ENCODE measurements at places on chromosomes 4 and X.

DNA sequence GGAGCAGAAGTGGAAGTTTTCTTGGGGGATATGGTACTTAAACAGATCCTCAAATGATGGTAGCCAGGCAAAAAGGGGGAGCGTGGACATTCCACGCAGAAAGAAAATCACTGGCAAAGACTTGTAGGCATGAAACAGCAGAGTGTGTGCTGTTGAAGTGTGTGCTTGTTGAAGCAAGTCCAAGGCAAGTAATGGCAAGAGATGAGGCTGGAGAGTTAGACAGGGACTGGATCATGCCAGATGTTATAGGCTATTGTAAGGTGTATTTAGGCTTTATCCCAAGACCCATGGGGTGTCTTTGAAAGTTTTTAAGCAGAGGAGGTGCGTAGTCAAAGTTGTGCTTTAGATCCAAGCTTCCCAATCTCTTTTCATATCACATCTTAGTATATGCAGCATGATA is 124.5 kb downstream of the MBNL3 start:
- DNase-seq: no peak

GRCh38 chr4:3311095-3311372 is 18.2 kb downstream of the RGS12 start:
- DNase-seq: no peak

DNA sequence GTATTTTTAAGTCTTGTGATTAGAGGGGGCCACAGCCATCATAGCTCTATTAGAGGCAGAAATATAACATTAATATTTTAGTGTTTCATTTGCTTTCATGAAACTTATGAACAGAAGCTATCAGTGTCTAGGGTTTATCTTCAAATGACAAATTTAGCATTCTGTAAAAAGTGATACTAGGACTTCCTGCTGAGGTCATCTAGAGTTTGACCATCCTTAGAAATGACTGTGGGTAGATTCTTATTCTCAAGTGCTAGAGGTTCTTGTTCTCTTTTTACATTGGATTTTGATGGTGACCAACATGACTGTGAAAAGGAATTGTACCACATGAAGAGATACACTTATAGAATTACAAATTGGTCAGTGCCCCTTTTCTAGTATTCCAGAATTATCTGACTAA is 568.6 kb downstream of the RPA4 start:
- no peak for DNase-seq

- DNase-seq: no peak
Observed at GRCh38 chr4:172124656-172125308, 311.6 kb downstream of the GALNTL6 start.

DNA sequence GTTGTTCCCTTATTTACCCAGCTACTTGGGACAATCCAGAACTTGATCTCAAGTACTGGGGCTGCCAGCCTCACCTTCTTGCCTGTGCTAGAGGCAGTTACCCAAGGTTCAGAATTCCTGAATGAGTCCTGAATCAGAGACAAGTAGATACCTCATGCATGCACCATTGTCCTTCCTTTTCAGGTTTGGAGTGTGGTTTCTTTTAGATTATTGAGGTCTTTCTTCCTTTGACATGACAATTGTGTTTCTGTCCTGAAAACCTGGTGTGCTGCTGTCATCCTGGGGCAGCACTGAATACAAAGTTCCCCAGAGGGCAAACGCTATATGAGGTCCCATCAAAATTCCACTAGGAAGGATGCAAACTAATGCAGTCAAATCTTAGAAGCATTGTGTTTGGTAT is 3.5 kb downstream of the CXCL2 start:
- DNase-seq: no peak

DNA sequence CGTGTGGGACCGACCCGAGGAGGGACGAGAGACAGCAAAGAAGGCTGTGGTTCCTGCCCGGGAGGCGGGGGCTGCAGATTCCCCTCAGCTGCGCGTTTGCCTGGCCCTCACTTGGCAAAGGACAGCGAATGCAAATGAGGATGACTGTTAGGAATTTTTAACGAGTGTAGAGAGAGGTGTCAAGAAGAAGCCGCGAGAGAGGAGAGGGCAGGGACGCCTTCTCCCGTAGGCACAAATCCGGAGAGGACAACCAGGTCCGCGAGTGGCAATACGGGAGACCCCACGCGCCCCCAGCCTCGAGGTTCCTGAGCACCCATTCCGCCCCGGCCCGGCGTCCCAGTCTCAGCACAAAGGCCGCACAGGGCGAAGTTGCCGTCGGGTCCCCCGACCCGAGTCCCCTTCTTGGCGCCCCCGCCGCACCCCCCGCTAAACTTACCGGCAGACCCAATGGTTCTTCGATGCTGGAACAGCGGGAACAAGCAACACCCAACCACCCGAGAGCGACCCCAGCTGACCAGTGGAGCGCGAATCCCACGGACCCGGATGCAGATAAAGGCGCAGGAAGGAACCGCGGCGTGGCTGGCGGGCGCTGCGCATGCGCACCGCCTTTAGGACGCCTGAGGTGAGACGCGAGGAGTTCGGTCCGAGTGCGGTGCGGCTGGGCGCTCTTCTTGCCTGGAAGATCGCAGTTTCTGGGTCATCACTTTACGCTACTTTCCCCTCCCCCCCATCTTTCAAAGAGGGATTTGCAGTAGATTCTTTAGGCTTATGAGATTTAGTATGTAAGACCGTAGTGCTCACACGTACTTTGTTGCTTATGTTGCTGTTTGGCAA is at the start of gene GNPDA2:
Gene GNPDA2 (minus strand): TSS at position 519 of the 834 bp plus-strand sequence. CDS start 4,349 bp downstream, outside the sequence.
- DNase-seq: peak; percentile 81
